Activated T-helper 17 cell treated with anti-CD3 and anti-CD28 coated beads, Interleukin-2, amount 50 U/mL, for 72 hours (primary cell): ENCODE measurements at places on chromosomes 12 and 14. TPM values are rescaled to one million over a fixed set of nuclear protein-coding genes. Genes with fewer than 3 reads are reported as not detected.

MYL6B gene
- 96.9 TPM for total RNA-seq

DNA sequence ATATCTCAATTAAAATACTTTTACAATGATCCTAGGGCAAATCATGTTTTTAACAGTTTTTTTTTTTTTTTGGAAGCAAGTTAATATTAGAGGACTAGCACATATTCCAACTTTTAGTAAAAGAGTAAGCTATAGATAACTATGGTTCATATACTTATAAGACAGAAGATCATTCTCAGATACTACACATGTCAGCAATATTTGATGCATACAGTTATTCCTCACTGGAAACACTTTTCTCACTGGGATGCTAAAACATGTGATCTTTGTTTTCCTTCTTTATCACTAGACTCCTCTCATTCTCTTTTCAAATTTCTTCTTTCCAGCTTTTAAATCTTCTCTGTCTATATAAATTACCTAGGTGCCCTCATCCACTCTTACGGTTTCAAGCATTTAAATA lies 1020.4 kb upstream of the FBXO33 start:
- ATAC-seq = no peak

DNA sequence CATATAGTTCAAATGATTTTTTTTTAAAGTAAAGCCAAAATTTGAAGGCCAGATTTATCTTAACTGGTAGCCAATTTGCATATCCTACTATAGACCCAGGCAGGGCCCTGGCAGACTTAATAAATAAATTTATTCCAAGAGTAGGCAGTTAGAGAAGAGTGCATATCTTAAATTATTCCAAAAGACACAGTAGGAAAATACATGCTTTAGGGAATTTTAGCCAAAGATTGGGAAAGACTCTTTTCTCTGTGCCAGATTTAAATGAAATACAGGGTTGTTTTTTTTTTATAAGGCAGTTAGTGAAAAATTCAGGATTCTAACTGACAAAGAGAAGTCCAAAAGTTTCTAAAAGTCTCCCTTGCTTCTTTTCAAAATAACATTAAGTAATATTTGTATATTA lies 65.5 kb downstream of the ST8SIA1 start:
- ATAC-seq = no peak

DNA sequence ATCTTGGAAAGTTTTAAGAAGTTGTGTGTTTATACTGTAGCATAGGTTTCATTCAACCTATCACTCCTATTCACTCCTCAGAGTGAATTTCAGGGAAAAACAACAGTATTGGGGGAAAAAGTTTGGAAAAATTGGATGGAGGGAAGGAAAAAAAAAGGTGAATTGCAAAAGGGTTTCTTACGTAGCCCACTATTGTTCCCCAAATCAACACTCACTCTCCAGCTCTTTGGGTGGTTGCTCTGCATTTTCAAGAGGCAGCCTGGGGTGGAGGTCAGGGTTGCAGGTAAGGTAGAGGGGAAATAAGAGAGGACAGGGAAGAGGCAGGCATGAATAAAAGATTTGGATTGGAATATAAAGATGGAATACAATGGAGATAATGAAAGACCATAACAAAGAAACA lies 42.3 kb downstream of the BORCS5 start:
- ATAC-seq = no peak

GRCh38 chr12:46260124-46260912 lies 8.5 kb downstream of the SLC38A1 start:
- no peak for ATAC-seq

DNA sequence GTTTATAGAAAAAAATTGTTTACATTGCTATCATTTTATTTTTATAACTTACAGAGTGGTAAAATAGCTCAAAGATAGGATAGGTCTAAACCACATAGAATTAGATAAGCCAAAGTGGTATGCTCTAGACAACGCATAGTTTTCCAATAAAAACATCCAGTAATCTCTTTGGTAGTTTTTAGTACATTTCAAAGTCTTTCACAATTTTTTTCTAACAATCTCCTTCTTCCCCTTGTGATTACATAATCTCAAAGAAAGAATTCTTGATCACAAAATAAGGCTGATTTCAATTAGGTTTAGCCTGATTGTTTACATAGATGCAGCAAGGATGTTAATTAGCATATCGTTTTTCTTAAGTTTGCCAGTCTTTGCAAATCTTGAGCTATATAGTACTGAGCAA lies 460.0 kb downstream of the FUT8 start:
- no peak for ATAC-seq

DNA sequence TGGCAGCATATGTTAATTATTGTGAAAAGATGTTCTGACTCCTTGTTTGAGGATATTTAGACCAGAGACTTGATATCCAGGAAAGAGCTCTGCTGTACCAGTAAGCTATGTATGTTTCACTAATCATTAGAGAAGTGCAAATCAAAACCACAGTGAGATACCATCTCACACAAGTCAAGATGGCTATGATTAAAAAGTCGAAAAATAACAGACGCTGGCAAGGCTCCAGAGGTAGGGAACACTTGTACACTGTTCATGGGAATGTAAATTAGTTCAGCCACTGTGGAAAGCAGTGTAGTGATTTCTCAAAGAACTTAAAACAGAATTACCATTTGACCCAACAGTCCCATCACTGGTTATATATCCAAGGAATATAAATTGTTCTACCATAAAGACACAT lies 171.6 kb downstream of the DPY19L2 start:
- ATAC-seq = no peak

DNA sequence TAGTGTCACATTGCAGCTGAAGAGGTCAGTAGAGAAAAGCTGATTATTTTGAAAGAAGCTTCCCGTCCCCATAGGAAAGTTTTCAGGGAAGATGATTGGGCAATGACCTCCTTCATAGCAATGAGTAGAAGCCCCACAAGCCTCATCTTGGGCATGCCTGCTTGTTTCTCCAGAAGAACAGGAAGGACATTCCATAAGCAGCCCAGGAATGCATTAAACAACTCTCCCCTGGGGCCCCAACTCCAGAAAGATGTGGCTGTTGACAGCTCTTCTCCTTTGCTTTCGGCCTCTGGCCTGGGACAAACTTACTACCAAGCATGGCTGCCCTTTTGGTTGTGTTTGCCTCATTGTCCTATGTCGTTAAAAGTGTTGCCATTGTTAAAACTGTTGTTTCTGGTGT lies 5.7 kb upstream of the VDR start:
- no peak for ATAC-seq

DNA sequence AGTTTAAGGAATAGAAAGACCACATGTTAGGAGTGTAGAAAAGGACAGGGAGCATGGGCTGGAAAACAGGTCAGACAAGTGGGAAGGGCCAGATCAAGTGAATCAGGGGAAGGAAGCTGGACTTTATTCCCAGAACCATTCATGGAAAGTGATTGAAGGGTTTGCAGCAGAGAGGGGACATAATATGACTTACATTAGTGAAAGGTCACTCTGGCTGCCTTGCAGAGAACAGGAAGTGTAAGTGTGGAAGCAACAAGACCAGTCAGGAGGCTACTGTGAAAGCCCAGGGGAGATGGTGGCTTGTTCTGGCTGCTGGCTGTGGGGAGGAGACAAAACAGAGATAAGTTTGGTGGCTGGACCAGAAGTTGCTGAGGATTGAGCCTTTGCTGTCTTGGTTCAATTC lies 69.1 kb downstream of the VCPKMT start:
- no peak for ATAC-seq

DNA sequence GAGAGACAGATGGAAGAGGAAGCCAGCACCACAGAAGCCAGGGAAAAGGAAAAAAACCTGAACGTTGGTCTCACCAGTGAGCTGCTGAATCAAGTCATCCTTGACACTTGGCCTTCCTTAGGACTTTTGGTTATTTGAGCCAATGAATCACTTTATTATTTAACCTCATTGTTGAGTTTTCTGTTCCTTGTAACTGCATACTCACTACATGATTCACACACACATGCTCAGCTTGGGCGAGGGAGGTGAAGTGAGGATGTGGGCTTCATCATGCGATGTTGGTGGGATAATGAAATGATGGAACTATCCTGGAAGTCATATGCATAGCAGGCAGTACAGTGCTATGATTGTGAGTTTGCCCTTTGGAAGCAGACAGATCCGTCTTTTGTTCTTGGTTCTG lies 40.6 kb upstream of the RPH3A start:
- ATAC-seq = peak; percentile 43

DNA sequence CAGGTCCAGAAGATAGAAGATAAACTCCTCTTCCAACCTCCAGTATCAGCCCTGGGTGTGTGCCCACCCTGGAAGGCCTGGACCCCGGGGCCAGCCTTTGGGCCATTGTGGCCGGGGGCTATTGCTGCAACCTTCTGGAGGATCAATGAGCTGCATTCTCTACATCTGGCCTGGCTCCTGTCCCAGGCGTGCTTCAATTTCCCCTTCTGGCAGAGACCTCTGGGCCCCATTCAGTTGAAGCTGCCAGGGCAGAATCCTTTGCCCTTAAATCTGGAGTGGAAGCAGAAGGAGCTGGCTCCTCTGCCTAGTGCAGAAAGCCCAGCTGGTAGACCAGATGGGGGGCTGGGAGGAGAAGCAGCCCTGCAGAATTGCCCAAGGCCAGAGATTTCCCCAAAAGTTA lies 10.0 kb downstream of the NYNRIN start:
- no peak for ATAC-seq

GRCh38 chr14:78644824-78645559 lies 474.8 kb downstream of the NRXN3 start:
- no peak for ATAC-seq
